ENCODE measurements at places on chromosomes 3 and 15.

DNA sequence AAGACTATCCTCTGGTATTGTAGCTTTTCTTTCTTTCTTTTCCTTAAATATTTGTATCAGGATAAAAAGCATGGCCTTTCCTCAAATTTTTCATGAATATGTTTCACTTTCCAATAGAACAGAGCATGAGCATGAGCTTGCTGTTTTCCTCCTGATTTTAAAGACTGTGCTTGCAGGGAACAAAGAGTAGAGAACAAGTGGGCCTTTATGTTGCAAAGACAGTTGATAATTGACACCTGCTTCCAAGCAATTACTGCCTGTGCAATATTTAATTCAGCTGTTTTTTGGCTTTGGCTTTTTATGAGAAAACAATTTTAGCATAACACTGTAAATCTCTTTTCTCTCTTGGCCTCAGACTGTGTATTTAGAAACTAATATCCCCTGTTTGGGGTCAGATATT is 263.6 kb upstream of the AZI2 start:
- no peak for DNase-seq

DNA sequence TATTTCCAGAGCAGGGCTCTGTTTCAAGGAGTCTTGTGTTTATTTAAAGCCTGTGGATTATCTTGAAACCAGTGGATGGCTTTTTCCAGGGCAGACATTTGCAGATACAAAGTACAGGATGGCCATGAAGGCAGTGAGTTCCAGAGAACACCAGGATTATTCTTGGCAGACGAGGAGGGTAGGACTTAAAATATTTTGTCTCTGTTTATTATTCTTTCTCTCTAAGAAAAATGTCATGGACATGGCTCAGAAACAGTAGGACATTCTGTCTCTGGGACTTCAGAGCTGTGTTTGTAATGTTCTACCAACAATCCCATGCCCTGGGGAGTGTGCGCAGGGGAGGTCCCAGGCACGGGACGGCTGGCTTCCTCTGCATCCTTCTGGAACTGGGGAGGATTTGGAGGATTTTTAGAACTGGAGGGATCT is 125.9 kb downstream of the ATP10A start:
- no peak for DNase-seq

DNA sequence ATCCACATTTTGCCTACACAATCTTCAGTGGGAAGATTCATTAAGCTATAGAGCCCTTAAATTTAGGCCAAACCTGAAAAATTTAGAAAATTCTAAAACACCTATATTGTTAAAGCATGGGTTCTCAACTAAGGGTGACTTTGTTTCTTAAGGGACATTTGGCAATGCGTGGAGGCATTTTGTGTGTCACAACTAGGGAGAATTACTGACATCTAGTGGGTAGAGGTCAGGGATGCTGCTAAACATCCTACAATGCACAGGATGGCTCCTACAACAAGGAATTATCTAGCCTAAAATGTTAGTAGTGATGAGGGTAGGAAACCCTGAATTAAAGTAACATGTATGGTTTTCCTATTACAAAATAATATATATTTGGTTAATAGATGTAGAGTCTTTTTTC is 55.8 kb downstream of the TBC1D5 start:
- no peak for DNase-seq

DNA sequence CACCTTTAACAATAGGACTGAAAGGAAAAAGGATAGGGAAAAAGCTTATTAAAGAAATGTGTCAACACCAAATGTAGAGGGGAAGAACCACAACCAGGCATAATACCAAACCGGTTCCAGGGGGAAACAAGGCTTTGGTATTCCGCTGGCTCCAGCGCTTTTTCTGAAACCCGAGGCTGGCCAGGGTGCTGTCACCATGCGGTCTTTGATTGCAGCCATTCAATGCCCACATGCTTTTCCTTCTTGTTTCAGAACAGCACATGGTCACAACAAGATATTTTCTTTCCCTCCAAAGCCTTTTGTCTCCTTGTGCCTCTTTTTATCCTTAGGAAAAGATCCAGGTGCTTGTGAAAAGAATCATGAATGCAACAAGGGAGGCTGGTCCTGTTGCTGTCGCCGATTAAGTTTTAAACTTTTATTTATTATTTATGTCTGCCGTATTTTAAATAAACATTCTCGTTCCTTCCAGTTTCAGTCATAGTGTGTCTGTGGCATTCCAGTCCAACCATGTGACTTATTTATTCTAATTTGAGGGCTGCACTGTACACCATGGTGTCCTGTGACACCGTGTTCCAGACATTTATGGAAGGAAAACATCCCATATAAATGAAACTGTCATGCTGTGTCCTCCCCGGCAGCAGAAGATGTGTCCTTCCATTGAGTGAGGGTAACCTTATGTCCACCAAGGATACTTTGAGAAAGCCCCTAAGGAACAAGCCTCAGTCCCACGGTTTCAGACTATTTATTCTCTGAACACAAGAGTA is 41.1 kb downstream of the CCK start:
- DNase-seq, result no peak

All from activated CD8-positive, alpha-beta memory T cell treated with anti-CD3 and anti-CD28 coated beads for 4 hours (primary cell).